ENCODE measurements at places on chromosomes 4 and X.

GRCh38 chr4:103074744-103075434 lies 1.7 kb downstream of the SLC9B2 start:
- no peak for DNase-seq

DNA sequence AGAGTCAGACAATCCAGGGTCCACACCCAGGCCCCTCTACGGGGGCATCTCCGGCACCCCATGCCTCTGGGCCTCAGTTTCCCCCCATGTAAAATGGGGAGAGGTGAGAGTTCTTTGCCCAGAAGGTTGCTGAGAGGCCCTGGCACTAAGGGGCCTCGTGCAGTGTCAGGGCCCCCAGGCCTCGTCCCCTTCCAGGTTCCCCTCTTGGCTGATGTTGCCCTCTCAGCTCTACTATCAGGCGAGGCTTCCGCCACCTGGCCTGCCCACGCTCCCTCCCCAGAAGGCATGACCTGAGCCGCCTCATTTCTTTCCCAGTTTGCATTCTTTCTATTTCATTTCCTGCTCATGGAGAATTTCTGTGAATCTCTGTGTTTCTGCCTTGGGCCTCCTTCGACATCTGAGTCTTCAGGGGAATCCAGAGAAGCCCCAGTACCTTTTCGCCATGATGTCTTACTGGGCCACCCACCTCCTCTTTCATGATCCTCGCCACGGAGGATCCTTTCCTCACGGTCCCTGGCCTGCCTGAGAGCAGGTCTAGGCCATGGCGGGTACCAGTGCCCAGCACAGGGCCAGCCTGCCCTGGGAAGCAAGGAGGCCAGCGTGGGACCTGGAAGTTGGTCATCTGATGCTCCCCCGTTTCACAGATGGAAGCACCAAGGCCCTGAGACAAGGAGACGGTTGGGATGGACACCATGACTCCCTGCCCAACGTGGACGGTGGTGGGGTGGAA lies 21.9 kb upstream of the MRFAP1 start:
- no peak for DNase-seq

GRCh38 chr4:86626066-86626465 lies 32.0 kb downstream of the PTPN13 start:
- no peak for DNase-seq

- no peak for DNase-seq
Observed at GRCh38 chrX:16629909-16630308, 20.0 kb upstream of the S100G start.

DNA sequence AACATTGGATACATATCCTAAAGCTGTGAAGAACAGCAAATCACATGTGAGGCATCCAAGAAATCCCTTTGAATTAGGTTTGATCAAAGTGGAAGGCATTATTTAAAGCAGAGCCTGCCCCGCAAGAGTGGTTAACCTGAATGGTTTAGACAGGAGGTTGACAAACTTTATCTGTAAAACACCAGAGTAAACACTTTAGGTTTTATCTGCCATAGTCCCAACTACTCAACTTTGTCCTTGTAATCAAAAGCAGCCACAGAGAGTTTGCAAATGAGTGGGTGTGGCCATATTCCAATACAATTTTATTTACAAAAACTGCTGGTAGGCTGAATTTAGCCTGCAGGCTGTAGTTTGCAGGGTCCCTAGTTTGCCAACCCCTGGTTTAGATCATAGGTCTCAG lies 25.2 kb upstream of the FGFBP2 start:
- DNase-seq: no peak

DNA sequence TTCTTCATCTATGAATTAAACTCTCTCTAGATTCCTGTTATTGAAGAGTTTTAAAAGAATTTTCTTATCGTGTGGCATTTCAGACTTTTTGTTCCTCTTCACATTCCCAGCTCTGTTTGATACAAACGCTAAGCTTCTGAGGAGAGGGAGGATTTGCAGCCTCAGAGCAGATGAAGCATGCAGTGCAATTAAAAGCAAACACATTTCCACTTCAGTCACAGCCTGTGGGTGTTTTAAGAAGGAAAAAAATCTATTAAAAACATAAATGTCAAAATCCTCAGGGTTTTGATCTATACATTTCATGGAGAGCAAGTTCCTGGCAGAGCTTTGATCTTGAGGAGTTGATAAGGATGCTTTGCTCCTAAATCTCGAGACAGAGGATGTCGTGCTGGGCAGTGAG lies 442.4 kb upstream of the BOD1L1 start:
- no peak for DNase-seq

DNA sequence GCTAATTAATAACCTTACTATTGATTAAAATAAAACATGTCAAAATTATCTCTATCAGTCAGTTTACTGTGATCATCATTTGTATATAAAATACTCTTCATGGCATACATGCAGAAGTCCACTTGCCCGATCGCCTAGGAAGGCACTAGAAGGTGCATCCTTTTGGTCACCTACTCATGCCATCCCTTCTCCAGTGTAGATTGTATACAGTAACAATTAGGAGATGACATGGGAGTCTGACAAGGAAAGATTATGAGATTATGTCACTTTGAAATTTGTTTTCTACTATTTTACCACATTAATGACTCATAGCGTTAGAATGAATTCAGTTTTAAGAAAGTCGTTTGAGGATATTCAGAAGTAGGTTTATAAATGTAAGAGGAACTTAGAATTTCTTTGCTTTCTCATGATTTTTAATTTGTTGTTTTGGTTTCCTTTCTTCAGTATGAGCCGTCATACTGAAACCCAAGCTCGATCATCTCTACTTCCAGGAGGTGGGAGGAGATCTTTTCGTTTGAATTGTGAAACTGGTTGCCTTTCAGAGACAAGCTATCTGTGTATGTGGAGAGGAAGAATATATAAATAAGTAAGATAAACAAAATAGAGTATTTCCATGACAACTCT lies 51.1 kb upstream of the UNC5C start:
- no peak for DNase-seq

DNA sequence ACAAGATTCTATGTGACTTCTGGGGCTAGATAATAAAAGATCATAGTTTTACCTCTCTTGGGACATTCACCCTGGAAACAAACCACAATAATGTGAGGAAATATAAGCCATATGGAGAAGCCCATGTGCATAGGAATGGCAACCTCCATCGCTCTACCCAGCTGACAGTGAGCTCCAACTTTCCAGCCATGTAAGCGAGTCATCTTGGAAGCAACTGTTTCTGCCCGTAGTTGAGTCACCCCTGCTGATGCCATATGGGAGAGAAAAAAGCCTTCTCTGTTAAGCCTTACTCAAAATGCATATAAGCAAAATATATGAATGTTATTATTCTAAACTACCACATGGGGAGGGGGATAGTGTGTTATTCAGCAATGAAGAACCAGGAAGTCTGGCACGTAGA lies 31.4 kb upstream of the RELL1 start:
- no peak for DNase-seq

Data from right cardiac atrium (tissue), 5 donors.